CD4-positive, alpha-beta memory T cell (primary cell): ENCODE measurements at places on chromosomes 11 and 22.

GRCh38 chr11:117822074-117823033 is 2.2 kb downstream of the FXYD2 start:
- H3K27ac ChIP-seq: no peak overlapping the region
- no peak for DNase-seq
- no peaks in the 10 kb centered on the region for H3K36me3 ChIP-seq
- no peak overlapping the region for H3K4me3 ChIP-seq
- H3K27me3 ChIP-seq: no peaks in the 10 kb centered on the region

- no peak overlapping the region for H3K27ac ChIP-seq
- H3K4me3 ChIP-seq: no peak overlapping the region
These were observed 2.0 kb upstream of the OR51S1 start for GRCh38 chr11:4851033-4851432.

DNA sequence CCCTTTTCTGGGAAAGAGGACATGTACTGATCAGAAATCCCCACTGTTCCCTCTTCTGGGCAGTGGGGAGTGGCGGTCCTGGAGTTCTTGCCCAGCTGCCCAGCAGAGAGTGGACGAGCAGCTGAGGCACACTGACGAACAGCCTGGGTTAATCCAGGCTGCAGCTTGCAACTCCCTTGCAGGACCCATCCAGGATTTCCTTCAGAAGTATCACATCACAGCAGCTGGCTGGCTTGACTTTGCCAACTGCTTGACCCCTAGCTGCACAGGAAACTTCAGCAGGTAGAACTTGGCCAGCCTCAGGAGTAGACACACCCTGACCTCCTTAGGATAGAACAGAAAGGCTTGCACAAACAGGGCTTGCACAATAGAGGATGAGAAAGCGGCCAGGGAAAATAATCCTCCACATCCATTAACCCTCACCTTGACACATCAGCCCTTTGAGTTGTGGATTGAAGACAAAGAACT is 27.9 kb upstream of the FZD4 start:
- H3K27me3 ChIP-seq: no peaks in the 10 kb centered on the region
- no peaks in the 10 kb centered on the region for H3K4me1 ChIP-seq
- H3K36me3 ChIP-seq: no peaks in the 10 kb centered on the region
- DNase-seq: no peak
- H3K27ac ChIP-seq: no peak overlapping the region

- H3K27me3 ChIP-seq: no peaks in the 10 kb centered on the region
- no peak overlapping the region for H3K4me3 ChIP-seq
- no peak for DNase-seq
- no peak overlapping the region for H3K27ac ChIP-seq
- peaks cover 30% of the 10 kb centered on the region for H3K4me1 ChIP-seq
These were observed 2.9 kb downstream of the THYN1 start for GRCh38 chr11:134250246-134250645.

DNA sequence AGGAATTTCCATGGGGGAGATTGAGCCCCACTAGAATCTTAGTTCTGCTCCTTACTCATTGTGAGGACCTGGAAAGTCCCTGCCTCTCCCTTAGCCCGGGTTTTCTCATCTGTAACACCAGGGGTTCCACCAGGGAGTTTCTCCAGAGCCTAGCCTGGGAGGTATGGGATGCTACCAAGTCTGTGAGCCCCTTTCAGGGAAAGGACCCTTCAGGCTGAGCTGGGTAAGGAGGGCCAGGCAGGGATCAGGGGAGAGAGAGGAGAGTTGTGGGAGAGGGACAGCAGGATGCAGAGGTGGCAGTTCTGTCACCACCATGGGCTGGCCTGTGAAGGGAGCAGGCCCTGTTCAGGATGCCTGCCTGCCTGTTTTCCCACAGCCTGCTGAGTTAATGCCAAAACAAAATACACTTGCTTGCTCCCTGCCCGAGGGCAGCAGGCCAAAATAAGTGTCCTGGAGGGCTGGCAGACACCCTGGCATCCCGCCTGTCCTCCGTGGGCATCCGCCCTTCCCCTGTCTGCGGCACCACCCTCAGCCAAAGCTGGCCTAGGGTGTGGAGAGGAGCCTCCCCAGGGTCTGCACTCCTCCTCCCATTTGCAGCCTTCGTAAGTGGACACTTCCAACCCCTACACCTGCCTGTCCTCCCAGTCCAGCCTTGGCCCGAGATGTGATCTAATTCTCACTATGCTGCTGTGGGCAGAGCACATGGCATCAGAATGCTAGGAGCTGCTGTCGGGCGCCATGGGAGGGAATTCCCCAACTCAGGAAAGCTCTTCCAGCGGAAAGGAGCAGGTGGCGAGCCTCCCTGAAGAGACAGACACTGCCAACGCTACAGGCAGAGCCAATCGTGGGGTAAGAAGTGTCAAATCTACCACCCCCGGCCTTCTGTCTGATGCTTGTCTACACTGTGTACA is 5.9 kb upstream of the FCHSD2 start:
- no peaks in the 10 kb centered on the region for H3K27me3 ChIP-seq
- no peak for DNase-seq
- H3K4me1 ChIP-seq: peaks cover 20% of the 10 kb centered on the region
- H3K27ac ChIP-seq: no peak overlapping the region
- no peaks in the 10 kb centered on the region for H3K36me3 ChIP-seq

GRCh38 chr11:44893308-44893822 is 57.3 kb downstream of the TP53I11 start:
- no peaks in the 10 kb centered on the region for H3K4me1 ChIP-seq
- DNase-seq: no peak
- no peak overlapping the region for H3K27ac ChIP-seq
- H3K27me3 ChIP-seq: no peaks in the 10 kb centered on the region

- no peaks in the 10 kb centered on the region for H3K4me1 ChIP-seq
- H3K4me3 ChIP-seq: no peak overlapping the region
- H3K27ac ChIP-seq: no peak overlapping the region
- no peaks in the 10 kb centered on the region for H3K27me3 ChIP-seq
- H3K36me3 ChIP-seq: peaks cover 3% of the 10 kb centered on the region
- no peak for DNase-seq
These were observed 29.7 kb downstream of the GNB1L start for GRCh38 chr22:19824926-19825339.

DNA sequence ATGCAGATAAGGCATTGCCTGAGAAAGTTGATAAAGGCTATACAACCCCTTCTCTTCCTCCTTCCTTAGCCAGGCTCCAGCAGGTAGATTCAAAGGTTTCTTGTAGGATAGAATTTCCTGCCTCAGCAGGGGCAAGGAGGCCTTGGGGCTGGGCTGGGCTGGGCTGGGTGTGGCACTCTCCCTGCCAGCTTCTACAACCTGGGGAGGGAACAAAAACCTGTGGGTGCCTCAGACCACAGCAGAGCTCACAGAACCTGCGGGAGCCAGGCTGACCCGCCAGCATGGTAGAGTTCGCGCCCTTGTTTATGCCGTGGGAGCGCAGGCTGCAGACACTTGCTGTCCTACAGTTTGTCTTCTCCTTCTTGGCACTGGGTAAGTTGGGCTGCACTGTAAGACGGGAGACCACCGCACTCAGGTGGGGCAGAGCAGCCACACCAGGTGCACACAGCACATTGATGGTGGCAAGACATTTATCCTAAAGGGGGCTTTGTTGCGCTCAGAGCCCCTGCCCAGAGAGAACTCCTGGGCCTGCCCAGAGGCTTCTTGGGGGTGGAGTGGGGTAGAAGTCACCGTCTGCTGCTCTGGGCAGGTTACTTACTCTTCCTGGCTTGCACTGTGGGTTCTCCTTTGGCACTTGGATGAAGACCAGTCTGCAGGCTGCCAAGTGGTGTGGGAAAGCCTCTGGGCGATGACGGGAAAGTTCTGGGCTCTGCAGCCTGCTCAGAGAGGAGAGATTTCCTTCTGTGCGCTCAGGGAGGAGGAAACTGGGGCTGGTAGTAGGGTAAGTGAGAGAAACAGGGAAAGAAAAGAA is at the start of gene MOGAT2:
Gene MOGAT2 (plus strand): TSS at position 231 of the 811 bp plus-strand sequence. CDS start 51 bp downstream, at position 282.
- H3K4me3 ChIP-seq: no peak within 1 kb of the TSS
- no peaks in the 10 kb centered on the region for H3K27me3 ChIP-seq
- no peak within 1 kb of the TSS for H3K27ac ChIP-seq
- no peaks in the 10 kb centered on the region for H3K36me3 ChIP-seq

GRCh38 chr11:93407777-93408401 is 77.3 kb downstream of the DEUP1 start:
- H3K27me3 ChIP-seq: no peaks in the 10 kb centered on the region
- no peak overlapping the region for H3K27ac ChIP-seq
- H3K4me1 ChIP-seq: no peaks in the 10 kb centered on the region

DNA sequence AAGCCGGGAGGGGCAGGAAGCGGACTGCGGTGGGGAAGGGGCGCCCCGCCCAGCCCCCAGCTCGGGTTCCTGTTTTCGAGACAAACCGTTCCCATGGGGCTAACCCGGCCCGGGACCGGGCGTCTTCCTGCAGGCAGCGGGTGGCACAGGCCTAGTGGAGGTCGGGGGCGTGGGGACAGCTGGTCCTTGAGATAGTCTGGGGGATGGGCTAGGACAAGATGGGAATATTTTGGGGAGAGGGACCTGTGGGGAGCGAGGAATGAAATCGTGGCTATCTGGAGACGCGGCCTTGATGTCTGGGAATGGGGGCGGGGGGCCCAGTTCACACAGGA is 1.2 kb upstream of the RASGRP2 start:
- H3K4me1 ChIP-seq: peaks cover 35% of the 10 kb centered on the region
- peak overlapping the region; percentile 96 for H3K27ac ChIP-seq
- peak; percentile 94 for DNase-seq
- peaks cover 13% of the 10 kb centered on the region for H3K36me3 ChIP-seq
- H3K27me3 ChIP-seq: no peaks in the 10 kb centered on the region
- peak overlapping the region; percentile 82 for H3K4me3 ChIP-seq

GRCh38 chr11:56396047-56396446 is 16.4 kb upstream of the OR5AL1 start:
- no peak overlapping the region for H3K27ac ChIP-seq
- no peaks in the 10 kb centered on the region for H3K36me3 ChIP-seq
- no peak for DNase-seq
- H3K4me1 ChIP-seq: no peaks in the 10 kb centered on the region

DNA sequence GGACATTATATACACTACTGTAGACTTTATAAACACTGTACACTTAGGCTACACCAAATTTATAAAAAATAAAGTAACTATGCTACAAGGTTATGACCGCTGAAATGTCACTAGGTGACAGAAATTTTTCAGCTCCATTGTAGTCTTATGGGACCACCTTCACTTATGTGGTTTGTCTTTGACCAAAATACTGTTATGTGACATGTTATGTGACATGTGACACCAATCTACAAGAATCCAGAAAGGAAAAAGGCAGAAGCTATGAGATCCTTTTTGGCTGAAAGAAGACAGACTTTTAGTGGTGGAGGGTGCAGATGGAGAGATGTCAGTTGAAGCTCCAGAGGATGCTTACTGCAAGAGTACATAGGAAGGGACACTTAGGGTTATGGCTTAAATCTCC is 1378.4 kb upstream of the TENM4 start:
- no peak overlapping the region for H3K4me3 ChIP-seq
- H3K4me1 ChIP-seq: no peaks in the 10 kb centered on the region
- H3K27me3 ChIP-seq: no peaks in the 10 kb centered on the region
- no peaks in the 10 kb centered on the region for H3K36me3 ChIP-seq
- no peak for DNase-seq
- H3K27ac ChIP-seq: no peak overlapping the region

DNA sequence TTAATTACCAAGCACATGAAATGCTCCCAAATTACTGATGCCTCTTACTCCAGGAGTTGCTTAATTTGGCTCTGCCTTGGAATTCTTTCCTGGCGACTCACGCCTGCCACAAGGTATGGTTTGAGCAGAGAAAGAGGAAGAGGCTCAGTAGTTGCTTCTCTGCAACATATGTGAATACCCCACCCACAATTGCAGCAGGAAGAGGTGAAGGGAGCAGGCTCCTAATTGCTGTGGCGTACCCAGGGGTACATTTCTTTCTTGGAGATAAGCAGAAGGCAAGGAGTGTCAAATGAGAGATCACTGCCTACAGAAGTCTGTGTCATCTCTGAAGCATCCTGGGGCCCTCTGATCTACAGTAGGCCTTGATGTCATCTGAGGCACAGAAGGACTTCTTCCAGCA is 10.6 kb upstream of the NNMT start:
- no peaks in the 10 kb centered on the region for H3K27me3 ChIP-seq
- no peak for DNase-seq
- no peak overlapping the region for H3K27ac ChIP-seq
- H3K36me3 ChIP-seq: no peaks in the 10 kb centered on the region
- H3K4me1 ChIP-seq: no peaks in the 10 kb centered on the region

- no peaks in the 10 kb centered on the region for H3K27me3 ChIP-seq
- peak; percentile 24 for DNase-seq
- peak overlapping the region; percentile 81 for H3K27ac ChIP-seq
- H3K36me3 ChIP-seq: no peaks in the 10 kb centered on the region
These were observed 1.4 kb upstream of the DPP3 start for GRCh38 chr11:66478729-66479393.

GRCh38 chr11:16841481-16841880 is 103.0 kb downstream of the C11orf58 start:
- no peaks in the 10 kb centered on the region for H3K27me3 ChIP-seq
- no peaks in the 10 kb centered on the region for H3K36me3 ChIP-seq
- H3K4me3 ChIP-seq: no peak overlapping the region

GRCh38 chr11:116641561-116642045 is 131.2 kb downstream of the BUD13 start:
- H3K4me1 ChIP-seq: no peaks in the 10 kb centered on the region
- no peak overlapping the region for H3K4me3 ChIP-seq
- no peak overlapping the region for H3K27ac ChIP-seq

DNA sequence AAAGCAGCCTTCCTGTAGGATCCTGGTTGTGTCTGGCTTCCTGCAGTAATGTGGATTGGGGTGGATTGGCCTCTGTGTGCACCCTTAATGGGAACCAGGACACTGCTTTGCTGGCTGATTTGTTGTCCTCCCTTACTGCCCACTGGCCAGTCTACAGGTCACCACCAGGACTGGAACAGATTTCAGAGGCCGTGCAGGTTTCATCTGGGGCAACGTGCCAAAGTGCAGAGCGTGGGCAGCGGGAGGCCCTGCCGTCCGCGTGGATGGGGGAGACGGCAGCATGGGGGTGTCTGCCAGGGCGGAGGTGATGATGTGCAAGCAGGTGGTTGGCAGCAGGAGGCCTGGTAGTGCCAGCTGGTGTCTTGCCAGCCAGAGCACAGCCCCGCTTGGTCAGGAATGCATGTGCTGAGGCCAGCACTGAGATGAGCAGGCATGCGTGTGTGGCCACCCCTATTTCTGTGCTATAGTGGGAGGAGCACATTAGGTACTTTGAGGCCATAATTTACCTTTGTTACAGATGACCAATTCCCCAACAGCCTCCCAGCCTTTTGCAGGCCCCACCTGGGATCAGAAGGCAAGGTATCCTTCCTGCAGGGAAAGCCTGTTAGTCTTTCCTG is 24.3 kb downstream of the BCR start:
- H3K27ac ChIP-seq: no peak overlapping the region
- DNase-seq: no peak
- no peak overlapping the region for H3K4me3 ChIP-seq
- H3K36me3 ChIP-seq: peaks cover 6% of the 10 kb centered on the region
- no peaks in the 10 kb centered on the region for H3K27me3 ChIP-seq
